ENCODE measurements at places on chromosomes 12 and 14.

DNA sequence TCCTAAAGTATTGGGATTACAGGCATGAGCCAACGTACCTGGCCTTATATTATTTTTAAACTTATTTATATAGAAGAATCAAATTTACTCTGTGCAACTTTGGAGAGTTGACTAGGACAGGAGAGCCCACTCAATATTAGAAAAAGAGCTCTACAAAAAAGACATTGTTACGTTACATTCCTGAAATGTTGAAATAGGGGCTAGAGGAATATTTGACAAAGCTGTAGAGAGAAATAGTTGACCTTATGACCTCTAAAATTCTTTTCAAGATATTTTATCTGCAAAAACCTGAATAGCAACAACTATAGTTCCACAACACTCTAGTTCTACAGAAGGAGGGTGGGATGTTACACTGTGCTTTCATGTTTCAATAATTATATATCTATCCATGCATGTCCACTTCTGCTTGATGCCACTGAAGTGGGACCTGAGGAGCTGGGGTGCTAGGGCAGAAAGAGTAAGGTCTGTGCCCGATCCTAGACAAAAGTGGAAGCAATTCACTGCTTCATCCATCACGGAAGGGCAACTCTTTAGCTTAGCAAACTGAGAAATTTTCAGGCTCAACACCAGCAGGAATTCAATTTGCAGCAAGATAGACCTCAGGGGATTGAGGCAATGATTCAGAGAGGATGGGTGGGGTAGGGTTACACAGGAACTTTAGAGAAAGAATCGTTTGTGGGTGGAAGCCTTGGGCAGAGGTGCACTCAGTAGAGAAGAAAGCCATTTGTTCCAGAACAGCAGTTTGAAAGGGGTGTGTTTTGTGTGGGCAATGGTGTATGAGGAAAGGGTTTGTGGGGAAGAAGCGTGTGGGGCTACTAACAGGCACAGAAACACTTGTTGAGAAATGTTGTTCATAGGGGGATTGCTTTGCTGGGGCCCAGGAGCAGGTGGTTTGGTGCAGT lies 16.0 kb upstream of the RNASE10 start:
- no peak for DNase-seq

DNA sequence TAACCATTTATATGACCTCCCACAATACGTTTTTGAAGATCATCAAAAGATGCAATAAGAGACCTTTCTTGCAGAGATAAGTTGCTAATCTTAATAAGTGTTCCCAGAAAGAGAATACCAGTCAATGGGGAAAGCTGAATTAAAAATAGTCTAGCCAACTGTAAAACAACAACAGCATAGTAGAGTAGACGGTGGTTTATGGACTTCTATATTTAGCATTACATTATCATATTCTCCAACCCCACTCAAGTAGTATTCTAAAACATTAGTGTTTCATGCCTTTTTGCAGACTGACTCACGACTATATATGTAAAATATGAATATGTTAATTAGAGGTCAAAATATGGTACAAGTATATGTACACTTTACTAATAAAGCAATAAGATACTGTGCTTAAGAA lies 218.9 kb downstream of the MED13L start:
- DNase-seq, result no peak

- peak; percentile 61 for DNase-seq
Measured at GRCh38 chr12:1796515-1797010, 23.8 kb upstream of the LRTM2 start.

DNA sequence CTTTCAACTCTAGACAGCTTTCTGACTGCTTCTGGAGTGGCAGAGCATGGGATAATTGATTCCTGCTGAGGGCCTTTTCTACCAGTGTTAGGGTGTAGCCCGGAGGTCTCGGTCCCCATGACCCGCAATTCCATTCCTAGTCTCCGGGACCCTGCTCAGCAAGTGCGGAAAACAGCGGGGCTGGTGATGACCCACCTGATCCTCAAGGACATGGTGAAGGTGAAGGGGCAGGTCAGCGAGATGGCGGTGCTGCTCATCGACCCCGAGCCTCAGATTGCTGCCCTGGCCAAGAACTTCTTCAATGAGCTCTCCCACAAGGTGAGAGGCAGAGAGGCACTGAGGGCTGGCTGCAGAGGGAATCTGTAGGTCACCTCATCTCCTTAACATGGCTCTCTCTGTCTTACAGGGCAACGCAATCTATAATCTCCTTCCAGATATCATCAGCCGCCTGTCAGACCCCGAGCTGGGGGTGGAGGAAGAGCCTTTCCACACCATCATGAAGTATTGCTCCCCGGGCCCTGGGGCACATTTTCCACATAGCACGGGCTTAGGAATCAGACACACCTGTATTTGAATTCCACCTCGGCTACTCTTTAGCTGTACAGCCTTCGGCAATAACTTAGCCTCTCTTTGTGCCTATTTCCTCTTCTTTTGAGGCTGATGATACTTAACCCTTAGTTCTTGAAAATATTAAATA lies 5.6 kb upstream of the GAPDH start:
- no peak for DNase-seq

- DNase-seq, result no peak
Measured at GRCh38 chr12:94957006-94957405, 46.5 kb downstream of the NDUFA12 start.

GRCh38 chr14:73661872-73662271 lies 17.1 kb downstream of the DNAL1 start:
- DNase-seq, result no peak

GRCh38 chr12:131229426-131230339 lies 276.0 kb downstream of the ADGRD1 start:
- DNase-seq, result no peak

GRCh38 chr12:22046968-22047390 lies 961 bp downstream of the CMAS start:
- no peak for DNase-seq

- DNase-seq, result no peak
Measured at GRCh38 chr12:100508751-100509150, 35.1 kb downstream of the NR1H4 start.

- no peak for DNase-seq
Measured at GRCh38 chr14:56122301-56122700, 4.1 kb downstream of the PELI2 start.

DNA sequence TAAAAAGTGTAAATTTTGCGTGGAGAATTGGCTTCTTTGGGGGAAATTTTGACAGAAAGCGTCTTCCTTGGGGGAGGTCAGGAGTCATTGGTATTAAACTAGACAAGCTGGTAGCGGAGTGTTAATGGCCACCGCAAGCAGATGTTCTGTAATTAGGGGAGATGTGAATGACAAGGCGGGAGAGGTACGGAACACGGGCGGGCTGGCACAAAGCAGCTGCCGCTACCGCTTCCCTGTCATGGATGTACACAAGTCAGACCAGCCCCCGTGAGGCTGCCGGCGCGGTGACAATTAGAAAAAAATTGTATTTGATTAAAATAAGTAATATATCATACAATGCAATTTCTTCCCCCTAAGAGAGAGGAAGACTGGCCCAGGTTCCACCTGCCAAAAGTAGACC lies 501.6 kb downstream of the VRK1 start:
- no peak for DNase-seq
